ENCODE measurements at places on chromosomes 1 and 21.

DNA sequence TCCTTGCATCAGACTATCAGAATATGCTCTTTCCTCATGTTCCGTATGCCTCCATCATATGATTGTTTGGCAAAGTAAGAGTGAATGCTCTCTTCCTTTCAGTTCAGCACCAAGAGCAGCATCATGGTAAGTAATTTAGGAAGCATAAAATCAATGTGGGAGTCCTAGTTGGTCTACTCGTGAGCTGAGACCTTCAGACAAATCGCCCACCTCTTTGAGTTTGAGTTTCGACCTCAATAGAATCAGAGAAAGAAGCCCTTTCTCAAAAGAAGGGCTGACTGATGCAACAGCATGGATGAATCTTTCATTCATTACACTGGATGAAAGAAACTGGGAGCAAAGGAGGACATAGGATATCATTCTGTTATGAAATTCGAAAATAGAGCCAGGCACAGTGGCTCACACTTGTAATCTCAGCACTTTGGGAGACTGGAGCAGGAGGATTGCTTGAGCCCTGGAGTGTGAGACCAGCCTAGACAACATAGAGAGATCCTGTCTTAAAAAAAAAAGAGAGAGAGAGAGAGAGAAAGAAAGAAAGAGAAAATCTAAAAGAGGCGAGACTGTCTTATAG is 112.5 kb downstream of the ZC3H11B start:
- no peak for ATAC-seq

DNA sequence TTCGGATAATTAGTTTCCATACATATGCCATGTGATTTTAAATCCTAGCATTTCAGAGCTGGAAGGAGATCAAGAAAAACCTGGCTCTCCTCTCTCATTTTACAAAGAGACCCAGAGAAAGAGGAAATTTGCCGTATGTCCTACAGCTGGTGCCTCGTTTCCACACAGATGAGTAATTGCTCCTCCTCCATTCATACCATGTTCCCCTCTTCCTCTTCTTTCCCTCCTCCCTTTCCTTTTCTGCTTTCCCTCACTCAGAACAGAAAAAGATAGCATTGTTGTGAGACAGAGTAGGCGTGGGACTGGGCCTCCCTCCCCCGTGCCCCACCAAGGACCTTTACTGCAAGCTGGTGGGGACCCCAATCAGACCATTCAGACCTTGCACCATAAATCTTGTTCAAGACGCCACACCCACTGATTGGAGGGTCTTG is 13.7 kb upstream of the SLC44A3 start:
- no peak for ATAC-seq

DNA sequence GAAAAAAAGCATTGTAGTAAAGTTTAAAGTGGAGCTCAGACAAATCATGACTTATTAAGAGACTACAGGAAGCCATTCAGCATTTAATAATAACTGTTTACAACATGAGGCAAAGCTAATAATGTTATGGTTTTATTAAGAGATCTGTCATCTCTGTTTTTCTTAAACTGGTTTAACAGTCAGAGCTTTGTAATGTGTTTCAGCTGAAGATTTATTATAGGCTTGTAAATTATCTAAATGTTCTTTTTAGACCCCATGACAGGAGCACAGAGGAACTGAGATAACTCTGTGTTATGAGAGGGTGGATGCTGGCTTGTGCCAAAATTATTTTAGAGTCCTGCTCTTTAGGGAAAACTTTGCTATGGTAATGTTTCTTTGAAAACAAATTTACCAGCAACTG is 38.0 kb upstream of the RWDD3 start:
- no peak for ATAC-seq

GRCh38 chr1:31482482-31483011 is 69.5 kb downstream of the SERINC2 start:
- no peak for ATAC-seq

GRCh38 chr21:45142469-45143308 is 68.3 kb downstream of the ADARB1 start:
- ATAC-seq: no peak

DNA sequence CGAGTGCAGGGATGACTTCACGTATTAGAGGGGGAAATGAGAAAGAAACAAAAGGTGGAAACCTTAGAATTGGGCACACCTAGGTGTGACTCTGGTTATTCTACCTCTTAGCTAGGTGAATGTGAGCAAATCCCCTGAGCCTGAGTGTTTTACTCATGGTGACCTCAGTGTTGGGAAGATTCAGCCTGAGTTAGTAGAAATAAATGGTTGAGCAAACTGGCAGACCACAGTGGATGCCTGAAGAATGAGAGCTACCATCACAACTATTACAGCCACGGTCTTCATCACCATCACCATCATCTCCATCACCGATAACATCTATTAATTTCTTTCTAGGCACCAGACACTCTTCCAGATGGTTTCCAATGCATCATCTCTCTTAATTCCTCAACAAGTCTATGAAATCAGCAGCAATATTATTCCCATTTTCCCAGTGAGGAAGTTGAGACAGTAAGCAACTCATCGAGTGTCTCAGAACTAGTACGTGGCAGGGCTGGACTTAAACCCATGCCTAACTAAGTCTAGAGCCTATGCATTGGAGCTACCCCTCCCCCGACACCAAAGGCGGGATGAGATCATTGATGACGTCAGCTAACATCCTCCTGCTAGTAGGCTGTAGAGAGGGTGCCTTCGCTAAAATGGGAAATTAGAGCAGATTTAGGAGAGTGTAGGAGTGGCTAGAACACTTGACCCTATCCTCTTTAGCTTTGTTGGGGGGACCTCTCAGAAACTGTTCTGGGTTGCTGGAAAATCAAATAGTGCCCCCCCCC is 7.9 kb upstream of the KAZN start:
- no peak for ATAC-seq

DNA sequence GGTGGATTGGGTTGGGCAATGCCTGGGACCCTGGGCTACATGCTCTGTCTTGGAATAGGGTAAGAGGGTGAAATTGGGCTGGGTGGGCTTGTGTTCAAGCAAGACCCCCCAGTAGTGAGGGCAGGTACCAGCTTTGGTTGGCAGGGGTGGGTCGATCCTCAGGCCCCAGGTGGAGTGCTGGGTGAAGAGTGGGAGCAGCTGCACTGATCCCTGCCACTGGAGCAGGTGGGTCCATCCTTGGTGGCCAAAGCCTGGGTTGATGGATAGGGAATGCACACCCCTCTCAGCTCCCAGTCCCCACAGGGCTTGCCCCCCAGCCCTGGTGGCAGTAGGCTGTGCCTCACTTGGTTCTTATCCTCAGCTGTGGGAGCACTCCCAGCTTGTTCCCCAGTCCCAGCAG is 135.2 kb downstream of the PCBP3 start:
- ATAC-seq: no peak

- no peak for ATAC-seq
Observed at GRCh38 chr1:116036255-116036654, 59.9 kb downstream of the SLC22A15 start.
